Stimulated activated CD8-positive, alpha-beta memory T cell treated with anti-CD3 and anti-CD28 coated beads, Interleukin-15, amount 100 ng/mL, for 24 hours (primary cell): ENCODE measurements at places on chromosomes 3 and 15.

GRCh38 chr3:184359610-184360009 is 1.8 kb downstream of the CLCN2 start:
- DNase-seq = no peak

GRCh38 chr3:186417791-186418190 is 55.8 kb upstream of the DGKG start:
- no peak for DNase-seq

GRCh38 chr15:27057904-27058645 is 87.1 kb downstream of the GABRG3 start:
- DNase-seq = no peak

DNA sequence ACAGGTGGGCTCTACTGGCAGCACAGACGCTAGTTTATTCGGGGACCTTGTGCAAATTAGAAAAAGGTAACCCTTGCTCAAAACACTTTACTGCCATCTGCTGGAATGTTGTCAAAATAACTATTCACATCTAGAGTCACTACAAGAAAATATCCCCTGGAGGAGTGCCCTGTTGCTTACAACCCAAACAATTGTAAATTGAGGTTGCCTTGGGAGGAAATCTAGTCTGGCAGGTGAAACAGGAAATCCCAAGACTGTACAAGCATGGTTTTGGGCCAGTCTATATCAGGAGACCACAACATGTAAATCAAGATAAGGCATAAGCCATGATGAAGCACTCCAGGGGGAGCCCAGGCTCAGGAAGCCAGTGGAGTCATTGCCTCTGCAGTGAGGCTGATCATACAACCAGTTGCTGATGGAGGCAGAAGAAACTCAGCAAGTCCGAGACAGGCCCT is 136.8 kb upstream of the ACP3 start:
- DNase-seq = no peak

GRCh38 chr3:102488331-102488730 is 53.5 kb downstream of the ZPLD1 start:
- no peak for DNase-seq

- DNase-seq = no peak
These were observed 6.6 kb downstream of the DPH3 start for GRCh38 chr3:16258177-16258576.

DNA sequence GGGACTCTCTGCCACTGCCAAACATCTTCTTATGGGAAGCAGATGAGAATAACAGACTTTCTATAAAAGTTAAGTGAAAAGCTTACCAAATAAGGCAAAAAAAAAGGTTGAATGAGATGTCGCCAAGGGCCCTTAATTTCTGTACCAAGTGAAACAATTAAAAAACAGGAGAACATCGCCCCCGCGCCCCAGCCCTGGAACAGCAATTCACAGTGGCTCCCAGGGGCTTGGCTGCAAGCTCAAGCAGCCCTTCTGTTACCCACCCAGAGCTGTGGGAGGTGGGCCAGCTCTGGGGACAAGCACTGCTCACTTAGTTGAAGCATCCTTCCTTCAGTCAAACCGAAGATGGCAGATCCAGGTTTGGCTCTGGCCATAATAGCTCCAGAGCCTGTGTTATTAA is 208.0 kb downstream of the ERC2 start:
- no peak for DNase-seq

DNA sequence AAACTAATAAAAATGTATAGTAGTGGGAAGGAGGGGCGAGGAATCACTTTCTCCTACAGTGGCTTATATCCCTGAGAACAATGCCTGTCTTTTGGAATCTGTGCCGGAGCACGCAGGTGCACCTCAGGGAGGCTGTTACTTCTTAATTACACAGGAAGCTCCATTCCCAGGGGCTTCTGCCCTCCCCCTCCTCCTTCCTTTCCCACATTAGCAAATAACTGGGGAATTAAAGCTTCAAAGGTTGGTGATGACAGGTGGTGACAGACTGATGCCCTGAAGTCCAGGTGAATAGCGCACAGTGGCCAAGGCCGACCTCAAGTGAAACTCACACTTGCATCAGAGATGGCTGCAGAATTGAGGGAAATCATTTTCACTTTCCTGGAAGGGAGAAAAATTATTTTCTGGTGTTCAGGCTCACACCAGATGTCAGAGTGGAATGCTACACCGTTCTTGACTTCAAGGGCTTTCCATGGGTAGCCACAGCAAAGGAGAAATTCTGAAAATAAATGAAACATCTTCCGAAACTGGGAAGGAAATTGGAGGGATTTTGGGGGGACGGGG is 3.7 kb downstream of the GRAMD2A start:
- no peak for DNase-seq

GRCh38 chr3:65268426-65268825 is 580.6 kb upstream of the ADAMTS9 start:
- DNase-seq = no peak

- DNase-seq = no peak
These were observed 35.5 kb upstream of the HCLS1 start for GRCh38 chr3:121696186-121696585.

- DNase-seq = no peak
These were observed 21.3 kb downstream of the CHD2 start for GRCh38 chr15:92921215-92922131.

- DNase-seq = no peak
These were observed 2.1 kb upstream of the USP3 start for GRCh38 chr15:63502137-63502766.

DNA sequence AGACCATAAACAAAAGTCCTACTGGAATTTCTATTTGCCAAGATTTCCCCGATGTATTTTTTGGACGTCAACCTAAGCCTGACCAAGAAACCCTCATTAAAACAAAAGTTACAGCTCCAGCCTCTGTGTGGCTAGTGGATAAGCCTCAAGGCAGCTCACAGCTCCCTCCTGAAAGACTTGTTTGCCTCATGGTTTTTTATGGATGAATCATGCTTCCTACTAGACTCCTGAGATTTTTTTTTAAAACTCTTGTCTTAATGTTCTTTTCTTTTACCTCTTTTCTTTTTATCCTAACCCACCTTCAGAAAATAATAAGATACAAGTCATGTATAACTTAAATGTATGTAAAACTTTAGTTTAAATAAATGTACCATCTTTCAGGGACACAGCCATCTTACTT is 52.4 kb downstream of the SUCNR1 start:
- no peak for DNase-seq

GRCh38 chr3:122916580-122916979 is 111.0 kb downstream of the SEMA5B start:
- no peak for DNase-seq

DNA sequence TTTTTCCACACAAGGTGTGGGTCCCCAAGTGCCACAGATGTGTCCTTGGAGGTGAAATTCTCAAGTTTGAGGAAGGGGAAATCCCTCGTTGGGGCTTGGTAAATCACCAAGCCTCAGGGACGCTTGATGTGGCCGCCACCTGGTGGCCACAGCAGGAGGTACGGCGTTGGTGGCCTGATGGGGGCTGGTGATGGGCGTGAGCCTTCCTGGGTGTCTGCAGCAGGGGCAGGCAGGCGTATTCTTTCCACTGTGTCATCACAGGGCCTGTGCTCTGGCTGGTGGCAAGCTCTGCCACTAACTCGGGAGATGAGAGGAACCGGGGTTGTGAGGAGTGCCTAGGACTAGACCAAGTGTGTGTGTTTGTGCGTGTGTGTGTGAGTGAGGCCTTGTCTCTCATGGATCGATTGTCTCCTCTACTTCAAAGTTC is 4.2 kb downstream of the ACOX2 start:
- peak; percentile 55 for DNase-seq

- DNase-seq = no peak
These were observed 597.3 kb downstream of the ZIC1 start for GRCh38 chr3:148006508-148006907.

DNA sequence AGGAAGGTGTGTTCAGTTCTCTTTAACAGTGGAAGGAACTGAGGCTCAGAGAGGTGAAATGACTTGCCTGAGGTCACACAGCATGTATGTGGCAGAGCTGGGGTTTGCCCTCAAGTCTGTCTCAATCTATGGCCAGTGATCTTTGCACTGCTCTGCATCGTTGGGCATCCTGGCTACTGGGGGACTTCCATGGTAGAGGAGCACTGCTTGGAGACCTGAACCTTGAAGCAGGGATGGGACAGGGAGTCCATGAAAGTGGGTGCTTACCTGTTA is 2.0 kb downstream of the CORO2B start:
- no peak for DNase-seq

DNA sequence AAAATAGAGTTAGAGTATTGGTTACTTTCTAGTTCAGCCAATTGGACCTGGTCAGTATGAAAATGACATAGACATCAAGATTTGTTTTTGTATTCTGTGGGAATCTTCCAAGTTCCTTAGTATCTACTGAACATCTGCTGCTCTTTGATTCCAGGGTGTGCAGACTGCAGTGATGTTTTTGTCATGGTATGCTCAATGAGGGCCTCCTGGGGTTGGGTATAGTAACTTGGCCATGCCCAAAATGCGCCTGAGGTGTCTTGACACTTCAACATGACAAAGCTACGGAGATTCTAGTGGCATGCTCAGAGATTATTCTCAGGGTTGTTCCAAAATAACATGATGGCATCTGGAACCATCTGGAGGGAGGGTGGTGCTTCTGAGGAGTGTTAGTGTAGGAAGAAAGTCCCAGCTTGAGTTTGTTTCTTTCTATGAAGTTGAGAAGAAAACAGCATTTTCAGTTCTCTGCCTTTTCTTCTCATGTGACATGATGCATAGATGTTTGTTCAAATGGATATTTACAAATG is 313.5 kb upstream of the TBL1XR1 start:
- no peak for DNase-seq

GRCh38 chr3:50205413-50206276 is 574 bp downstream of the SLC38A3 start:
- no peak for DNase-seq

GRCh38 chr3:973340-973739 is 119.5 kb upstream of the CNTN6 start:
- DNase-seq = no peak

GRCh38 chr15:29376590-29376989 is 107.0 kb upstream of the NSMCE3 start:
- DNase-seq = no peak

DNA sequence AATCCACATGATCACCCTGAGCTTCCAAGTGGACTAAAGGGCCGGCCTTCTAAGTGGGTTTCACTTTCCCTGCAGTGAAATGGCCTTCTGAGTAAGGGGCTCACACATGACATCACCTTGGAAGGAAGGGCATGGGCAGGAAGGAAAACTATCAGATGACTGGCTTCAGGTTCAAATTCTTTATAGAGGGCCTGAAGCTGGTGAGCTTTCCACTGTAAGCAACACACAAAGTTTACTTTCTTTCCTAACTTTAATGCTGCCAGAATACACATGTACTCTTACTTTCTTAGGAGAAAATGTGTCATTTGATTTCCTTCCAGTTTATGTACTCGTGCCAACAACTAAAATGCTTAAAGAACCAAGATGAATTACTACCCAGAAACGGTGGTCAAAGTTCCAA is 475.6 kb downstream of the FOXP1 start:
- DNase-seq = no peak

GRCh38 chr15:36756707-36757106 is 177.3 kb downstream of the CDIN1 start:
- DNase-seq = no peak

- DNase-seq = no peak
These were observed 212.2 kb downstream of the FOXP1 start for GRCh38 chr3:71371282-71371681.

DNA sequence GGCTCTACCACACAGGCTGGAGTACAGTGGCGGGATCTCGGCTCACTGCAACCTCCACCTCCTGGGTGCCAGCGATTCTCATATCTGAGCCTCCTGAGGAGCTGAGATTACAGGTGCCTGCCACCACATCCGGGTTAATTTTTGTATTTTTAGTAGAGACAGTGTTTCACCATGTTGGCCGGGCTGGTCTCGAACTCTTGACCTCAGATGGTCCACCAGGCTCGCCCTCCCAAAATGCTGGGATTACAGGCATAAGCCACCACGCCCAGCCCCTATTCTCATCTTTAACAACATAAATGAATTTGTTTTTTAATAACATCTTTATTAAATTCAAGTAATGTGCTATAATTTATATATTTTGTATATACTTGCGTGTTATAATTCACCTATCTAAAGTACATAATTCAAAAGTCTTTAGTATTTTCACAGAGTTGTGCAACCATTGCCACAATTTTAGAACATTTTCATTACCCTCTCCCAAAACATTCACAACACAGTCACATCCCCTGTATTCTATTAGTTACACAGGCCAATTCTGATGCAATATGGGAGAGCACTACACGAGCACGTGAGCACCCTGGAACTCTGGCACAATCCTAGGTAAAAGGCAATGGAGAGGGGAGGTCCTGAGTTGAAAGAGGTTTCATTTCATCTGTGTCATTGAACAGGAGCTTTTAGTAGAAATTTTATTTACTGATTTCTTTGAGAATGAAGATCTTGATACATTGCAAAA is 21.2 kb upstream of the MTMR14 start:
- no peak for DNase-seq

- DNase-seq = no peak
These were observed 77.8 kb upstream of the LPP start for GRCh38 chr3:188076176-188076575.

DNA sequence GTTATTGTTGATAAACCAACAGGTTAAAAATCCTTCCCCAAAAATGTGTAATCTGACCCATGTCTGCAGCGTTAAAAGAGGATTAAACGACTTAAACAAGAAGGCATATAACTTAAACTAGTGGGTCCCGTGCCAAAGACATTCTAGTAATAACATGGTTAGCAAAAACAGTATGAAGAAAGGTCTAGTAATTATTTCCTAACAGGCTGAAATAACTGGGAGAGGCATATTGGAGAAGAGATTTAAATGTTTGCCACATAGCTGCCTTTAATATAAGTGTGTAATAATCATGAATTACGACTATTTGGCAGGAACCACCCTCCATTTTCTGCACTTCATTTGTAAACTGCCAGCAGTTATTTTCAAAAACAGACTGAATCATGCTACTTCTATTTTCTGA is 67.7 kb upstream of the CSPG5 start:
- DNase-seq = no peak

DNA sequence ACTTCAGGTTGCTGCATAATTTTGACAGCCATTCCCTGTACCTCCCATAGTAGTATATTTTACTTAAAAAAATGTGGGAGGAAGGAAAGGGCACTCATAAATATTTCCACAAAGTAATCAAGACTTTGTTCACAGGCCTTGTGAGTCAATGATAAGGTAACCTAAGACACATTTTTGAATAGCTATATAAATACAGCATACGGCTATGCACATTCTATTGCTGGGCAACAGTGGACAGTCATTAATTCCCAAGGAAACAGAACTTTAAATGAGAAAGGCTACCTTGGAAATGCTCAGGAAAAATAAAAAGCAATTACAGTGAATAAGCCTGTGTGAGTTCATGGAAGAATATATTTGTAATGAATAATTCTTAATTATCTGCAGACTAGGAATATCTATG is 144.0 kb downstream of the CADM2 start:
- no peak for DNase-seq

GRCh38 chr3:196111939-196112386 is 30.1 kb upstream of the TFRC start:
- DNase-seq = no peak

GRCh38 chr15:50137893-50138292 is 18.9 kb upstream of the ATP8B4 start:
- DNase-seq = no peak

- DNase-seq = no peak
These were observed 202.3 kb upstream of the POU1F1 start for GRCh38 chr3:87478716-87479115.
